Iris pigment epithelial cell (primary cell): ENCODE measurements at places on chromosomes 6 and 20.
A peak's percentile ranks its signal among the peaks of the same experiment; 100 is the strongest.

- DNase-seq: peak; percentile 51
These were observed 123.3 kb upstream of the DUSP22 start for GRCh38 chr6:168865-169455.

- peak; percentile 88 for DNase-seq
These were observed 9.4 kb upstream of the ARMC12 start for GRCh38 chr6:35727231-35727934.

DNA sequence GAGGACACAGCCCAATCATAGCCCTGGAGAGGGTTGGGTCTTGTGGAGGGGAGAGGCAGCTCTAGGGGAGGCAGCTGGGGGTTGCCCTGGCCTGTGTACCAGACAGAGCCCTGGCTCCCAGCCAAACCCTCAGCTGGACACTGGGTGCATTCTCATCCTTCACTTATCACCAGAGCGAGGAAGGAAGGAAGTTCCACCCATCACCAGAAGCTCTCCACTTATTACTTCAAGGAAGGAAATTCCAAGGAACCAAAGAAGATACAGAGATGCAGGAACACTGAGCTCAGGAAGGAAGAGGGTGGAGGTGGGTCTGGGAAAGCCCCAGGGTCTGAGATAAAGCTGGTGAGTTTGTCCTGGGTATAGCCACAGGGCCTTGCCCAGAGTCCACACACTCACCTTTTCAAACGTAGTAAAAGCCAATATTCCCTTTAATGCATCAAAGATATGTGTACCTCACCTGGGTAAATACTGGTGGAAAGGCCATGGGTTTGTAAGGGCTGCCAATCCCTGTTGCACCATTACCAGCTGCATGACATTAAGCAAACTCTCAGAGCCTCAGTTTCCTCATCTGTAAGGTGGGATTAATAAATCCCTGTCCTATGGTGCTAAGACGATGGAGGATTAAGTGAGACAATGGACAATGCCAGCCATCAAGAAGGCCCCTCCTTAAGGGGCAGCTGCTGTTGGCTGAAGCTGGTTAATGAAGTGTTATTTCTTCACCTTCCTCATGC is 109.7 kb upstream of the NAA20 start:
- DNase-seq: no peak

DNA sequence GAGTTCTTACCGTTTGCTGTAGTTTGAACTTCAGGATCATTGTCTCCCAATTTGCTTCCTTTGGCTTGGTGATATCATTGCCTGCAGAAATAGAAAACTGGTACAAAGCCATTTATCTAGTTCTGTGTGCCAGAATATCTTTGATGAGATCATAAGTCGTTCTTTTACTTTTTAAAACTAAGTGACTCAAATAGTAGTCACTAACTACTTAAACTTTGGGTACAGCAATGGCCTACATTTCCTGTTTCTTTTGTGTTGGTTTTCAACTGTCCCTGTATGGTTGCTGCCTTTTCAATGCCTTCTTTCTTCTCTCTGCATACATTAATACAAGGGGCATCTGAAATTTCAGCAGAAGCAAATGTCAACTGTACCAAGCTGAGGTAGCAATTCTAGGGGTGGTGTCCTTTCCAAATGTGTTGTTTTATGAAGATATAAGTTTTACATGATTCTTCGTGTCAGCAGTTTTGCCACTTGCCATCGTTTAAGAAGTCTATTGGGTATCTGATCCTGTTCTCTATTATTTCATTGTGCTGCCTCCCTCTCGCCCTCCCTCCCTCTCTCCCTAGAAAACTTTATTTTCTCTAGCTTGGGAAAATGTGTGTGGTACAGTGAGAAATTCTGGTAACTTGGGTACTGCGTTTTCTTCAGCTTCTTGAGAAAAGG is 238.5 kb downstream of the FARS2 start:
- DNase-seq: peak; percentile 46

GRCh38 chr20:17140894-17141293 is 85.9 kb upstream of the PCSK2 start:
- DNase-seq: no peak

DNA sequence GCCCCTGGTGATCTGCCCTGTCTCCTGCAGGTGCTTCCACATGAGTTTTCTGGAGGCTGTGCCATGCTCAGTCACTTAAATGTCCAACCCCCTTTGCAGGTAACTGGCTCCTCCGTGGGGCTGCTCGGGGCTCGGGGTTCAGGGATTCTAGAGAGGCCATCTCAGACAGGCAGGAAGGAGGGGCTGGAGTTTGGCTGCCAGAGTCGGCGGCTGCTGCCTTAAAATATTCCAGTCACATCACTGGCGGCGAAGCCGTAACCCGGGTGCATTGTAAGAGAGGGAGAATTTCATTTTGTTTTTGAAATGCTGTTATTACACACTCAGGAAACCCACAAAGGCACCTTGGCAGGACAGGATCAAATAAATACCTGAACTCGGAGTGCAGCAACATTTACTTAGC is 212.9 kb upstream of the PMEPA1 start:
- DNase-seq: no peak

- DNase-seq: peak; percentile 36
These were observed 29.9 kb upstream of the TRIM27 start for GRCh38 chr6:28953585-28954258.
